Upper lobe of right lung (tissue), 1 donor: ENCODE measurements at places on chromosomes 3 and 15. TPM values are rescaled to one million over a fixed set of nuclear protein-coding genes. Genes with fewer than 3 reads are reported as not detected.

DNA sequence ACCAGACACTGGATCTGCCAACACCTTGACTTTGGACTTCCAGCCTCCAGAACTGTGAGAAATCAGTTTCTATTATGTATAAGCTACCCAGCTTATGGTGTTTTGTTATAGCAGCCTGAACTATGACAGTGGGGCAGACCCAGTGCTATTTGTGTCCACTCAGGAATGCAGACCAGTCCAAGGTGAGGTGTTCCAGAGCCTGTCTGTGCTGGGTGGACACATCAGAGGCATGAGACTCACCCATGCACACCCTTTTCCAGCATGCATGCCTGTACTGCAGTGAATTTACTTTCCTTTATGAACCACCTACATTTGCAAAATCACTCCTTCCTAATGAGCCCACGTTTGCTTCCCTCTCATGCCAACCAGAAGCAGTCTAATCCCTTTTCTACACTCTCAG, 27.6 kb upstream of the DET1 start:
- no peak overlapping the region for H3K4me3 ChIP-seq
- DNase-seq = no peak
- H3K36me3 ChIP-seq = no peaks in the 10 kb centered on the region

DNA sequence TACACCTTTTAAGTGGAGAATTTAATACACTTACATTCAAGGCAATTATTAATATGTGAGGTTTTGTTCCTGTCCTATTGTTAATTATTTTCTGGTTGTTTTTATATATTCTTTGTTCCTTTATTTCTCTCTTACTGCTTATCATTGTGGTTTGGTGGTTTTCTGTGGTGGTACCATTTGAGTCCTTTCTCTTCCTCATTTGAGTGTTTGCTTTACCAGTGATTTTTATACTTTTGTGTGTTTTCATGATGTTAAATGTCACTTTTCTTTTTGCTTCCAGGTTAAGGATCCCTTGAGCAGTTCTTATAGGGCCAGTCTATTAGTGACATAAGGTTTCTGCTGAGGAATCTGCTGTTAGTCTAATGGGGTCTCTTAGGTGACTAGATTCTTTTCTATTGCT, 116.5 kb downstream of the LRRK1 start:
- H3K36me3 ChIP-seq = peaks cover 11% of the 10 kb centered on the region
- no peak overlapping the region for H3K4me3 ChIP-seq
- no peaks in the 10 kb centered on the region for H3K4me1 ChIP-seq
- no peaks in the 10 kb centered on the region for H3K27me3 ChIP-seq

- no peak overlapping the region for H3K4me3 ChIP-seq
- no peaks in the 10 kb centered on the region for H3K27me3 ChIP-seq
- H3K36me3 ChIP-seq = peaks cover 30% of the 10 kb centered on the region
- no peak for DNase-seq
Measured at GRCh38 chr15:76258460-76258859, 52.8 kb downstream of the ETFA start.

GRCh38 chr3:108073764-108074431, 16.9 kb downstream of the CD47 start:
- no peak overlapping the region for H3K4me3 ChIP-seq
- peaks cover 12% of the 10 kb centered on the region for H3K36me3 ChIP-seq
- DNase-seq = no peak

DNA sequence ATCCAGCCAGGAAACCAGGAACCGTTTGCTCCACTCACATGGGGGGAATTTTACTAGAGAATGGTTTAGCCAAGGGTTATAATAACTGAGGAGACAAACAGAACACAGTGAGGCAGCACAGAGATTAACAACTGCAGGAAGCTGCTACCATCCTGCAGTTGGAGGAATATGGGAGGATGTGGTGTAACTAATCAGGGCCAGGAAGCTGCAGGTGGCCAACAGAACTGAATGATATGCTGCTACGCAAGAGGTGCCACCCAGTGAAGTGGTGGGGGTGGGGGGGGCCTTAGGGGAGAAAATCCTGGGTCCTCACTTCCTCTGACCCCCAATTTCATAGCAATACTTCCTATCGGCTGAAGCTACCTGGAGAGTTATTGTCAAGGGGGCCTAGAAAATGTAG, 306.4 kb upstream of the STT3B start:
- DNase-seq = no peak
- H3K36me3 ChIP-seq = no peaks in the 10 kb centered on the region
- no peak overlapping the region for H3K4me3 ChIP-seq
- H3K27me3 ChIP-seq = no peaks in the 10 kb centered on the region
- no peak overlapping the region for H3K27ac ChIP-seq

DNA sequence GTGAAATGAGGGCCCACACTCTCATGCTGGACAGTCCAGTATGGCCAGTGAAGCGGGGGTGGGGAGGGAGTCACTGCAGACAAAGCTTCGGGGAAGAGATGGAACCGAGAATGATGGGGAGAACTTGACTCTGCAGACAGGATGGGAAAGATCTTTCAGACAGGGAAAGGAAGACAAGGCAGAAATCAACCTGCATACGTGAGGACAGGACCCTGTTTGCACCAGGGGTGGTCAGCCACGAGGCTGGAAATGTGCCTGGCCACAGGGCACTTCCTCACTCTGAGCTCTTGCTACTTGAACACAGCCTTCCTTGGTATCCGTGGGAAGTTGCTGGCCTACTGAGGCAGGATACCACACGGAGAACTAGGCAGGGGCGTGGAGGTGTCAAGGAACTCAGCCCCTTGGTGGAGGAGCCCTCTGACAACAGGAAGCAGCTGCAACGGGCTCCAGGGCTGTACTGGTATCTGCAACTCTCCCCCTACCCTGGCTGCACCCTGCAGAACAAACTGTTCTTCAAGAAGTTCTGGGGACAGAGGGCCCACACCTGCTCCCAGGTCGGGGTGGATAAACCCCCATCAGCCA, 9.3 kb upstream of the SRP14 start:
- no peaks in the 10 kb centered on the region for H3K36me3 ChIP-seq
- H3K27me3 ChIP-seq = no peaks in the 10 kb centered on the region
- H3K4me3 ChIP-seq = no peak overlapping the region

GRCh38 chr15:70248116-70249025, 150.7 kb upstream of the TLE3 start:
- H3K4me3 ChIP-seq = no peak overlapping the region
- DNase-seq = peak; percentile 48
- H3K27ac ChIP-seq = no peak overlapping the region
- peaks cover 3% of the 10 kb centered on the region for H3K4me1 ChIP-seq
- no peaks in the 10 kb centered on the region for H3K36me3 ChIP-seq

DNA sequence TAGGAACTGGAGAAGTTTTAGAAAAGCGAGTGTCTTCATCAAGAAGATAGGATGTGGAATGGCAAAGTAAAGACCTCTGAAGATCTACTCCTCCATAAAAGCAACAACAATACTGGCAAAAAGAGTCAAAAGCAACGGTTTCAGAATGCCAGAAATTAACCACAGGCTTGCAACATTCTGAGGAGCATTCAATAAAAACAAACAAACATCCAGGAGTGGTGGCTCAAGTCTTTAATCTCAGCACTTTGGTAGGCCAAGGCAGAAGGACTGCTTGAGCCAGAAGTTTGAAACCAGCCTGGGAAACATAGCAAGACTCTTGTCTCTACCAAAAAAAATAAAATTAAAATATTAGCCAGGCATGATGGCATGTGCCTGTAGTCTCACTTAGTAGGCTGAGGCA, 143.2 kb upstream of the HACD2 start:
- no peaks in the 10 kb centered on the region for H3K4me1 ChIP-seq
- H3K27ac ChIP-seq = no peak overlapping the region
- H3K4me3 ChIP-seq = no peak overlapping the region

- H3K27me3 ChIP-seq = no peaks in the 10 kb centered on the region
- DNase-seq = no peak
- peak overlapping the region; percentile 72 for H3K4me3 ChIP-seq
- H3K36me3 ChIP-seq = peaks cover 73% of the 10 kb centered on the region
- peak overlapping the region; percentile 81 for H3K27ac ChIP-seq
- H3K4me1 ChIP-seq = peaks cover 40% of the 10 kb centered on the region
Measured at GRCh38 chr3:51392355-51393133, 1.5 kb downstream of the RBM15B start.

DNA sequence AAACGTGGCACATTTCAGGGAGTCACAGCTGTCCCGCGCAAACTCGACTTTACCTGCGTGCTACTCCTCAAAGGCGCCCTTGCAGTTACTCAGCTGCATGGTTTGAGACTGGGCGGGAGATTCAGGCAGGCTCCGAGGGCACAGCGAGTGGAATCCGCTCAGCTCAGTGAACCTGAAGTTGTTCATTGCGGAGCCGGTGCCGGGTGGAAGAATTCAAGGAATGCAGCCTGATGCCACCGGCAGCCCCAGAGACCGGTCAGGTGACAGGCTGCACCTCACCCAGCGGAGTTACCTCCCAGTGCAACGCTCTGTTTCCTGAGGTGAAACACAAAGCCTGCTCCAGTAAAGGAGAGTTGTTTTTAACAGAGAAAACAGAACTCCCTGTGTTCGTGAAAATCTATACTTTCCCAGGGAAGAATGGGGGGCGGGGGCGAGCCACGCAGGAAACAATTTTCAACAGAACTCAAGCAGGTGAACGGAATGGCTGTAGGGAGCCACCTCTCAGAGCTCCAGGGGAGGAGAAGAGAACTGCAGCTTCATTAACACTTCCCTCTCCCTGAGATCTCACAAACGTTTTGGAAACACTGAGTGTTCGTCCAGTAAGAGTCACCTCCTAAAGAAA, 3.8 kb downstream of the VEPH1 start:
- H3K27ac ChIP-seq = peak overlapping the region; percentile 45
- peak overlapping the region; percentile 48 for H3K4me3 ChIP-seq
- peaks cover 8% of the 10 kb centered on the region for H3K27me3 ChIP-seq
- H3K4me1 ChIP-seq = no peaks in the 10 kb centered on the region

- H3K27me3 ChIP-seq = no peaks in the 10 kb centered on the region
- no peak for DNase-seq
- H3K36me3 ChIP-seq = no peaks in the 10 kb centered on the region
- H3K4me1 ChIP-seq = no peaks in the 10 kb centered on the region
Measured at GRCh38 chr15:67017311-67017710, 48.1 kb upstream of the SMAD3 start.

GRCh38 chr3:22685597-22685996, 517.5 kb upstream of the UBE2E2 start:
- no peaks in the 10 kb centered on the region for H3K36me3 ChIP-seq
- no peak overlapping the region for H3K27ac ChIP-seq
- H3K4me3 ChIP-seq = no peak overlapping the region
- DNase-seq = no peak

GRCh38 chr3:186902713-186903112, 27.6 kb upstream of the ST6GAL1 start:
- no peak for DNase-seq
- H3K4me3 ChIP-seq = no peak overlapping the region
- H3K27ac ChIP-seq = no peak overlapping the region
- H3K27me3 ChIP-seq = no peaks in the 10 kb centered on the region

- no peak for DNase-seq
- peaks cover 52% of the 10 kb centered on the region for H3K4me1 ChIP-seq
- no peak overlapping the region for H3K4me3 ChIP-seq
- no peaks in the 10 kb centered on the region for H3K27me3 ChIP-seq
Measured at GRCh38 chr15:84752700-84753099, 4.3 kb downstream of the ZNF592 start.

- DNase-seq = peak; percentile 13
- H3K36me3 ChIP-seq = no peaks in the 10 kb centered on the region
- no peaks in the 10 kb centered on the region for H3K27me3 ChIP-seq
- H3K4me1 ChIP-seq = no peaks in the 10 kb centered on the region
- H3K27ac ChIP-seq = no peak overlapping the region
Measured at GRCh38 chr3:195021692-195022091, 249.3 kb downstream of the XXYLT1 start.

- H3K36me3 ChIP-seq = no peaks in the 10 kb centered on the region
- peaks cover 27% of the 10 kb centered on the region for H3K4me1 ChIP-seq
- peak overlapping the region; percentile 88 for H3K4me3 ChIP-seq
- DNase-seq = no peak
Measured at GRCh38 chr3:197749315-197749600, 425 bp upstream of the FYTTD1 start.

DNA sequence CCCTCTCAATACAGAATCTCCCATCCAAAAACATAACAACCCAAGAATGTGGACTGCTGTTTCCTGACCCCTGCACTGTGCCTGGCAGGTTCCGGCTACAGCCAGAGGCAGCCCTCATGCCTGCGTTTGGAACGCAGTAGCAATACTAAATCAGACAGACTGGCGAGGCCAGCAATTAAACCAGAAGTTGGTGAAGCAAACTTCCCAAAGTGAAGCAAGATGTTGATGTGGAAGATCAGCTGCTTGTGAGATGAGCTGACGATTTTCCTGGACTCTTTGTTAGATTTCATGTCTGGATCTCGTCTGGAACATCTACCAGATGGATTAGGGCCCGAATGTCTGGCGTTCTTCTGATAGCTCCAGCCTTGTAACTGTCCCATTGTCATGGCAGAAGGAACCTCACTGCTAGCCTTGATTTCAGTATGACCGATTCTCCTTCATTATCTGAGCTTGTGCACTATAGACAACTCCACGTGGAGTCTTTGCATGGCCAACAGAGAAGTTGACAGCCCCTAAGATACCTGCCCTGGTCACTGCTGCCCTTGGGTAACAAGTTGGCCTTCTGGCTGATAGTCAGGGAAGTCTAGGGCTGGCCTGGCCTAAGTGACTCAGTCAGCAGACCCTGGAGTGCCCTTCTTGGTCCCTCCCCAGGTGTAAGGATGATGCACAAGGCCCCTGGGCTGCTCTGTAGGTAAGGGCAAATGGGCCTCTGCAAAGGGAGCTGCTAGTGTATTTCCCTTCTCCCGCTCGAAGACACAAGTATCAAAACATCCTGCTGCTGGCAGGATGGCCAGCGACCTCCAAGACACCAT, 126.5 kb downstream of the ADAMTS17 start:
- H3K4me3 ChIP-seq = no peak overlapping the region
- peaks cover 9% of the 10 kb centered on the region for H3K4me1 ChIP-seq
- DNase-seq = peak; percentile 30
- no peaks in the 10 kb centered on the region for H3K36me3 ChIP-seq

DNA sequence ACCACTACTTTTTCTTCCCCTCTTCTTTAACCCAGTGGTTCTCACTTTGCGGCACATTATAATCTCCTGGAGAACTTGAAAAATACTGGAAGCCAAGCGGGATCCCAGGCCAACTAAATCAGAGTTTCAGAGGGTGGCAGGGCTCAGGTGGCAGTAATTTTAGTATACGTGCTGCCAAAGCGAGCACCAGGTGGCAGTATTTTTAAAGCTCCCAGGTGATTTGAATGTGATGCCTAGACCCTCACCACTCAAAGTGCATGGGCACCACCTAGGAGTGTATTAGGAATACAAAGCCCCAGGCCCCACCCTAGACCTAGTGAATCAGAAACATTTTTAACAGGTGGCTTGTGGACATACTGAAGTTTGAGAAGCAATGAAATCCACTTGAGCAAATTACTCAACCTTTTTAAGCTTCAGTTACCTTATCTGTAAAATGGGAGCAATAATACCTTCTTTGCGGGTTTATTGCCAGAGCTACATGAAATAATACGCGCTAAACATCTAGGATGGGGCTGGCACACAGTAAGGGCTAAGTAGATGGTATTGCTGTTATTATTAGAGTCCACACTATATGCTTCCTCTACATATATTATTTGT, 8.3 kb downstream of the B3GALNT1 start:
- no peak overlapping the region for H3K27ac ChIP-seq
- H3K36me3 ChIP-seq = no peaks in the 10 kb centered on the region
- no peaks in the 10 kb centered on the region for H3K4me1 ChIP-seq
- H3K4me3 ChIP-seq = no peak overlapping the region
- no peak for DNase-seq
- no peaks in the 10 kb centered on the region for H3K27me3 ChIP-seq

GRCh38 chr3:129448186-129448895, 8.3 kb downstream of the IFT122 start:
- H3K4me3 ChIP-seq = no peak overlapping the region
- H3K4me1 ChIP-seq = peaks cover 6% of the 10 kb centered on the region
- H3K27ac ChIP-seq = no peak overlapping the region
- no peak for DNase-seq
- no peaks in the 10 kb centered on the region for H3K27me3 ChIP-seq

Gene MEIS2
- 26.7 TPM for total RNA-seq

Gene VPS8
- 62.9 TPM for total RNA-seq

Gene ATP10A
- 31.1 TPM for total RNA-seq
